ENCODE measurements at places on chromosomes 7 and 10.

DNA sequence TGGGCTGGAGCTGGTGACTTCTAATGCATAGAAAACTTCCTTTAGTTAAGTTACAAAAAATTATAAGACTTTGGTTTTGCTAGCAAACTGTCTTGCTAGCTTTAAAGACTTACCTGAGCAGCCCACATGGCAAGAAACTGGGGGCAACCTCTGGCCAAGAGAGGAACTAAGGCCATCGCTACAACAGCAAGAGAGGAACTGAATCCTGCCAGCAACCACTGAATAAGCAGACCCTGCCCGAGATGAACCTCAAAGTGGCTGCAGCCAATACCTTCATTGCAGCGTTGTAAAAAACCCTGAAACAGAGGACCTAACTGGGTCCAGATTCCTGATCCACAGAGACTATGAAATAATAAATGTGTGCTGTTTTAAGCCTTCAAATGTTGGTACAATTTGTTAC lies 54.6 kb upstream of the STARD3NL start:
- DNase-seq = no peak

DNA sequence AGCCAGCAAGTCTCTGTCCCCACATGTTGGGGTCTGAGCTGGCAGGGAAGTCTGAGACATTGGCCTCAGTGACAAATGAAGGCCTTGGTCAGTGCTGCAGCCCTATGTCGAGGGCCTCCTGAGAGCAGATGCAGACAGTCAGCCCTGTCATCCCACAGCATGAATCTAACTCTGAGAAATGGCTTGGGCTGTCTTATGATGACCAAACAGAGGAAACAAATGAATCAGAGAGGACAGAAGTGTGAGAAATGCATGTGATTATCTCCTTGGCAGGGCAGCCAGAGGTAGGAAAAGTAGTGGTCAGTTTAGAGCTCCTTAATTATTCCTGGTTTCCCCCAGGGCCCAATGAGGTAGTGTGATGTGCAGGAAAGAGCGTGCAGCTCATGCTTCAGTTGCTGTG lies 287.6 kb downstream of the SORCS3 start:
- no peak for DNase-seq

DNA sequence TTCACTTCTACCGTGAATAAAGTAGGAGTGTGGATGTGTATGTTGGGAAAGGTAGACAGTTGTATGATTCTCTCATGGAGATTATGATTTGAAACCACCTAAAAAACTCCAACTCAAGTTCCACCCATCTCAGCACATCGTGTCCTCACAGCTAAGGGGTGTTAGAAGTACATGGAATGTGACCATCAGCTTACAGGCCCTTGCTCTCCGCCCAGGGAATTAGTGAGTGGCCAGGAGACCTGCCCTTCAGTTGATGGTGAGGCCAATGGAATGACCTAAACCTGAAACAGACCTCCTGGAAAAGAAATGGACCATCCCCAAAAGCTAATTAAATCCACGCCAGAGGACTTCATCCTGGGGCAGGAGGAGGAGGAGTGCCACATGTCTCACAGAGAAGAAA lies 2.1 kb upstream of the WNT2 start:
- no peak for DNase-seq

GRCh38 chr10:48378675-48379074 lies 72.2 kb downstream of the MAPK8 start:
- DNase-seq = no peak

GRCh38 chr7:33719059-33719581 lies 186.2 kb upstream of the BMPER start:
- peak; percentile 85 for DNase-seq

DNA sequence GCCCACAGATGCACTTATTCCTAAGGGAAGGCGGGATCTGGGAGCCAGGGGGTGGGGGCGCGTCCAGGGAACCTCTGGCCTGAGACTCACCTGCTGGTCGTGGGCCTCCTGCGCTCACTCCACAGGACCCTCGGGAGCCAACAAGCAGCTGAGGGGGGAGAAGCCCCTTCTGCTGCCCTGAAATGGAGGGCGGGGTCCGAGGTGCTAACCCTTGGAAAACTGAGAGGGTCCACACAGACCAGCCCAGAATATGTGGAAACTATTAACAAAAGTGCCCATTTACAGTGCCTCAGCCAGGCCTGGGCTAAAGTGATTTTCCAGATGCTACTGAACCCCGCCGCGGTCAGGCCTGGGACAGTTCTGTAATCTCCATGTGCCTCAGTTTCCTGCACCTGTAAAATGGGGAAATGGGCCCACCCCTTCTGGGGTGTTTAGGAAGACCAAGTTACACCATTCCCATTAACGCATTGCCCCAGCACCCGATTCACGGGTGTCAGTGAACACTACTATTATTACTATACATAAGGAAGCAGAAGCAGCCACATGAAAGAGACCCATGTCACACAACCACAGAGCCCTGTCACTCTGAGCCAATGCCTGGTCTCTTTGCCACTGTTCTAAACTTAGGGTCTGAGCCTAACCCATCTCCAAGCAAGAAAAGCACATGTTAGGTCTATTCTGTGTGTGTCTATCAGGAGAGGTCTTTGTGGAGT lies 630 bp upstream of the VSTM4 start:
- no peak for DNase-seq

GRCh38 chr7:109552017-109552416 lies 982.3 kb downstream of the DNAJB9 start:
- DNase-seq = no peak
